Fibroblast of skin of scalp (primary cell): ENCODE measurements at places on chromosomes 1 and 21.

GRCh38 chr1:85360730-85361493, 84.5 kb upstream of the BCL10 start:
- DNase-seq = peak; percentile 63

DNA sequence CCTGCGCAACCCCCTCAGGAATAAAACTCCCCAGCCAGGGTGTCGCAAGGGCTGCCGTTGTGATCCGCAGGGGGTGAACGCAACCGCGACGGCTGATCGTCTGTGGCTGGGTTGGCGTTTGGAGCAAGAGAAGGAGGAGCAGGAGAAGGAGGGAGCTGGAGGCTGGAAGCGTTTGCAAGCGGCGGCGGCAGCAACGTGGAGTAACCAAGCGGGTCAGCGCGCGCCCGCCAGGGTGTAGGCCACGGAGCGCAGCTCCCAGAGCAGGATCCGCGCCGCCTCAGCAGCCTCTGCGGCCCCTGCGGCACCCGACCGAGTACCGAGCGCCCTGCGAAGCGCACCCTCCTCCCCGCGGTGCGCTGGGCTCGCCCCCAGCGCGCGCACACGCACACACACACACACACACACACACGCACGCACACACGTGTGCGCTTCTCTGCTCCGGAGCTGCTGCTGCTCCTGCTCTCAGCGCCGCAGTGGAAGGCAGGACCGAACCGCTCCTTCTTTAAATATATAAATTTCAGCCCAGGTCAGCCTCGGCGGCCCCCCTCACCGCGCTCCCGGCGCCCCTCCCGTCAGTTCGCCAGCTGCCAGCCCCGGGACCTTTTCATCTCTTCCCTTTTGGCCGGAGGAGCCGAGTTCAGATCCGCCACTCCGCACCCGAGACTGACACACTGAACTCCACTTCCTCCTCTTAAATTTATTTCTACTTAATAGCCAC, 696 bp downstream of the TGFB2 start:
- peak; percentile 78 for DNase-seq

- no peak for DNase-seq
These were observed 210.8 kb downstream of the NFIA start for GRCh38 chr1:61293197-61293596.

DNA sequence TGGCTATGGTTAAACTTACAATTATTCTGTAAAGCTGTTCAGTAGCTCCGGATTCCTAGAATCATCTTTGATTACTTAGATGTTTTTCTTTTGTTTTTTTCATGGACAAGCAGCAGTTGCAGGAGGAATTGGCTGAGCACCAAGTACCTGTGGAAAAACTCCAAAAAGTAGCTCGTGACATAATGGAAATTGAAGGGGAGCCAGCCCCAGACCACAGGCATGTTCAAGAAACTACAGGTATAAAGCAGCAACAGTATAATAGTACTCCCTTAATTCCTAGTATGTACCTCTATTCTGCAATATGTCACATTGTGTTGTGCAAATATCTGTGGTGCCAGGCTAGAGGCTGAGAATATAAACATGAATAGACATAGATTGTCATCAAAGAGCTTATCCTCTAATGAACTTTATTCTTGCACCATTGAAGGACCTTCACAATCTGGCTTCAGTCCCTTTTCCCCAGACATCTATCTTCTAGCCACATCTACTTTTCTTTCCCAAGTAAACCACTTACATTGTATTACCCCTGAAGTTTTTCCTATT, 132.3 kb upstream of the BMP8A start:
- DNase-seq = no peak

DNA sequence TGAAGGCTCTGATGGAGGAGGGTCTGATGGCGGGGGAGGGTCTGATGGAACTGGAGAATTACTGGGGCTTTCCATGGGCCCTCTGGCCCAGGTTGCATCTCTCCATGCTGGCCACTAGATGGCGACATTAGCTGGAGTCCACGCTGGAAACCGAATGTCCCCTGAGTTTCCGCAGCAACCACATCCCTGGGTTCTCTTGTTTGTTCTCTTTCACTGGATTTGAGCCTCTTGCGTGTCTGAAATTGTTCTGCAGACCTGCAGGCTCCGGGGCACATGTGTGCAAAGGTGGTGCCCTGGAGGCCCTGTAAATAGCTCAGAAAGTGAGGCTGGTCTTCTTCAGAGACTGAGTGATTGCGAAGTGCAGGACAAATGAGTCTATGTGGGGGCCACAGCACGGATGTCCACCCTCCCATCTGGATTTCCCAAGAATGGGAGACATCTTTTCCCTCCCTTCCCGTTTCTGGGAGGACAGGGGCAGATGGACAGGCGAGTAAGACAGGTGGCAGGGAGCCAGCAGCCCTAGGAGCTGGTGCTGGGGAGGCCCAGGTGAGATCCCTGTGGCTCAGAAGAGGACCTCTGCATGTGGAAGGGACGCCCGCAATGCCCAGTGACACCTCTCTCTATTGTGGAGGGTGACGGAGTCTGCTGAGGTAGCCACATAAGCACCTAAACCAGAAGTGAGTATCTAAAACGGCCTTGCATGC, 73.2 kb upstream of the ABCG1 start:
- DNase-seq = peak; percentile 60

- peak; percentile 79 for DNase-seq
These were observed 85.8 kb upstream of the IPO9 start for GRCh38 chr1:201742955-201743805.

DNA sequence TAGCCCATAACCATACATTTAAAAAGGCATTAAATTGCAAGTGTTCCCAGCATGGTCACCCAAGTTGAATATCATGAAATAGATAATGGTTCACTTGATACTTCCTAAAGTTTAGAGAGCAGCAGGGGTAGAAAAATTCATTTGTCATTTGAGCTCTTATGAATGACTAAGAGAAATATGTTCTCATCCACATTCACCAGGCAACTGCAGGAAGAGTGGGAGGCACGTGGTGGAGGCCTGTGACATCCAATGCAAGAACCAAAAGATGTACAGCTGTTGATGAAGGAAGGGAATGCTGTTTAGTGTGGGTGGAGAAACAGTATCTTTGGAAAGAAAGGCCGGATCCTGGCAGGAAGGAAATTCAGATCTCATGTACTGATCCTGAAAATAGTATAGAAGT, 473.1 kb downstream of the ADGRL2 start:
- DNase-seq = no peak

GRCh38 chr1:36087233-36088123, 1.2 kb upstream of the ADPRS start:
- no peak for DNase-seq

- DNase-seq = no peak
These were observed 11.9 kb upstream of the TMEM61 start for GRCh38 chr1:54968551-54968950.

DNA sequence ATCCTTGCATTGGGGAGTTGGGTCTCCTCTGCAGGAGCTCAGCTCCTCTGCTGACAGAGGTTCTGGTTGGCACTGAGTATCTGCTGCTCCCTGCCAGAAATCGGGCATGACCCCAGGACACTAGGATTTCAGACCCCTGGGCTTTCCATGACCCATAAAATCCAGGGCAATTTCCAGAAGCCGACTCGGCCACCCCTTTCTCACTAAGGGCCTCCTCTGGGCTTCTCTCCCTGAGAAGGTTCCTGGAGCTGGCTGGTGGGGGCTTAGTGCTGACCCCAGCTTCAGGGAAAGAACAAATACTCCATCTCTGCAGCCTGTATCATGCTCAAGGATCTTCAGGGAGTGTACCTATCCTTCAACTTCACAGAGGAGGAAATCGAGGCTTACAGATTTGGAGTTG, 603.4 kb downstream of the PTPRU start:
- DNase-seq = no peak

DNA sequence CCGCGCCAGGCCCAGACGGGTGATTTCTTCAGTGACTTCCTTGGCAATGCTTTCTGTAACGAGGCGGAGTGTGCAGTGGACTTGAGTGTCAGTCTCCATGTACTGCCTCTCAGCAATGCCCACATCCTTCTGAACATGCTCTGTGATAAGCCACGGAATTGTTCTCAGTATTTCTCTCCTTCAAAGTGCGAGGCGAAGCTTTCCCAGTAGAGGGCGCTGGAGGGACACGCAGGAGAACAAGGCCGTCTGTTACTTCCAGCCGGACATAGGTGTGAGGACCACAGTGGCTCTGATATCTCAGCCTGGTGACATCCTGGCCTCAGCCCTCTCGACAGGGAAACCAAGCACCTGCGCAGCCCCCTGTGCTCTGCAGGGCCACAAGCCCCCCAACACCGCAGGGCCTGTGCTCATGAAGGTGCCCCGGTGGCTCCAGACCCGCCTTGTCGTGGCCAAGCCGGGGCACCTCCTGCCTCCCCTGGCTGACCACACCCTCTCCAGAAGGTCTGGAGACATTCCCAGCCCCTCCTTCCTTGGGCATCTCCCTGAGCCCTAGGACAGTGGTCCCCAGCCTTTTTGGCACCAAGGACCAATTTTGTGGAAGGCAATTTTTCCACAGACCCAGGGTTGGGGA, 46.1 kb upstream of the BACE2 start:
- DNase-seq = peak; percentile 80

DNA sequence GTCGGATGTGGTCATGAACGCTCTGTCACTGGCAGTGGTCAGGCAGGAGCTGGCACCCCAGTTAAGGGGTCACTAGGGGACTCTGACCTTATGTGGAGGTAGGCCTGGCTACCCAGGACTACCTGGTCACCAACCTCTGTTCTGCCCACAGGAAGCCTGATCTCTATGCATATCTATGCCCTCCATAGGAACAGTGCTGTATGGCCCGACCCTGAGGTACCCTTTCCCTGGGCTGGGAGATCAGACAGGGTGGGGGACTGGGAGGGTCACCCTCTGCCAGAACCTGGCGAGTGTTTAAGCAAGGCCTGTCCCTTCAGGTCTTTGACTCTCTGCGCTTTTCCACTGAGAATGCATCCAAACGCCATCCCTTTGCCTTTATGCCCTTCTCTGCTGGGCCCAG, 19.0 kb downstream of the CYP4B1 start:
- DNase-seq = no peak

- DNase-seq = peak; percentile 22
These were observed 3.6 kb downstream of the RGS1 start for GRCh38 chr1:192579010-192579738.

GRCh38 chr1:225373155-225373554, 54.7 kb downstream of the LBR start:
- DNase-seq = no peak

DNA sequence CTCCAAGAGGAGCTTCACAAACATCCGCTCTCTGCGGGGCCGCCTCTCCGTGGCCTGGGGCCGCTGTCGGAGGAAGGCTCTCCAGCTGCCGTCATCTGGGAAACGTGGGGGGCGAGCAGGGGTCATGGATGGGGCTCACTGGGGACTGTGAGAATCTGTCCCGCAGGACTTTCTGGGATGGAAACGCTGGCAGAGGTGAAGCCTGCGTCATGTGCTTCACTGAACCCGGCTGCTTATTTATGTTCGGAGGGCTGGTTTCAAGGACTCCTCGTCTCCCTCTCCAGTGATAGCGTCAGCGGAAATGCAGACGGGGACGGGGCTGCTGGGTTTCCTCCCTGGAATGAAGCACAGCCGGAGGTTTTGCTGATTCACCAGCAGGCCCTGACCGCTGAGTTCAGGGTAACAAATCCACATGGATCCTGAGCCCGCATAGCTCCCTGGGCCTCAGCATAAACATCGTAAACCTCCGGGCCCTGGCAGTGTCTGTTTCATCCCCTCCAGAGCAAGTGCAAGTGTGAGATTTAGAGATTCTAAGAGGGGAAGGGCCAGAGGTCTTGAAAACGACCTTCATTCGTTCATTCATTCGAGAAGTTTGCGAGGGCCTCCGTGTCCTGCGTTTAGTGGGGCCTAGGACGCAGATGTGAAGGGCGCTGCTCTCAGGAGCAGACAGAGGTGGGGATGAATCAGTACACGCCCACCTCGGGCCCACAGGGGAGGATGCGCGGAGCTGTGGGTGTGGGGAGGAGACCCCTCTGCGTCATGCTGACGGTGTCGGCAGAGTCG, 7.0 kb upstream of the POFUT2 start:
- DNase-seq = peak; percentile 98

DNA sequence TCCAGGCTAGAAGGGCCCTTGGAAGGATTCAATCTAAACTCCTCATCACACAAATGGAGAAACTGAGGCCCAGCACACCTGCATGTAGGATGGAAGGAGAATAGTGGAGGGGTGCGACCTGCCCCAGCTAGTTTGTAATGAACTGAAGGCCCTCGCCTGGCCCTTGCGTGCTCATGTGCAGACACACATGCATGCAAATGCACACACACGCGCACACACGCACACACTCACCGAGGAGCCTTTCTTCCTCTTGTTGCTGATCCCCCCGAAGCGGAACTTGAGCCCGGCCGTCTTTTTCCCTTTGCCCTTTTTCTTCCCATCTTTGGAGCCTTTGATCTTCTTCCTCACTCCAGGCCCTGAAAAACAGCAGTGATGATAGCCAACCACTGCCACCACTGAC, 27.9 kb downstream of the CHD5 start:
- no peak for DNase-seq

DNA sequence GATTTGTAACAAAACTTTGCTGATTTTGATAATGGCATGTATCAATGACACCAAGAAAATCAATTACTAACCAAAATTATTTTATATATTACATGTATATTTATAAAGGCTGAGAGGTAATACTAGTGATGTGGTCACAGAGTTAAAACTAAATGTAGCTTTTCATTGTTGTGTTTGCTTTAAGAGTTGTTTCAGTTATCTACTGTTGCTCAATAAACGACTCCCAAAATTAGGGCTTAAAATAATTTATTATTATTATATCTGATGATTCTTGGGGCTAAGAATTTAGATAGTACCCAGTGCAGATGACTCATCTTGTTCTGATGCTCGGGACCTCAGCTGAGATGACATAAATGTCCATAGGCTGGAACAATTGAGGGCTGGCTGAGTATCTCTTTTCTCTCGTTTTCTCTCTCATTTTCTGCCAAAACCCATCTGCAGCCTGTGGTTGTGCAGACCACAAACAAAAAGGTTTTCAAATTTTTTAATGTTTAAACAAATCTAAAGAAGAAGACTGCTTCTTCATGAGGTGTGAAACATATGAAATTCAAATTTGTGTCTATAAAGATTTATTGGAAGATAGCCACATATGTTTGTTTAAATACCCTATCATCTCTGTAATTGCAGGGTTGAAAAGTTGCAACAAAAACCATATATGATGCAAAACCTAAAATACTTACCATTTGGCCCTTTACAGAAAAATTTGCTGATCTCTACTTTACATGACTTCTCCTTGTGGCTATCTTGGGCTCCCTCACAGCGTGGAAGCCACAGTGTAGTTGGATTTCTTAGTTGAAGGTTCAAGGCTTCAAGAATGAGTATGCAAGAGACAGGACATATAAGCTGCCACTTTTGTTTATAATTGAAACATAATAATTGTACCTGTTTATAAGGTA, 14.8 kb upstream of the PTPRC start:
- peak; percentile 73 for DNase-seq
